Esophagus muscularis mucosa (tissue), 4 donors: ENCODE measurements at places on chromosomes 4 and X. TPM values are rescaled to one million over a fixed set of nuclear protein-coding genes. Genes with fewer than 3 reads are reported as not detected.

- H3K27ac ChIP-seq = no peak overlapping the region
- no peak for DNase-seq
- no peak overlapping the region for H3K4me3 ChIP-seq
- no peaks in the 10 kb centered on the region for H3K4me1 ChIP-seq
Observed at GRCh38 chrX:50448565-50448964, 22.1 kb downstream of the DGKK start.

DNA sequence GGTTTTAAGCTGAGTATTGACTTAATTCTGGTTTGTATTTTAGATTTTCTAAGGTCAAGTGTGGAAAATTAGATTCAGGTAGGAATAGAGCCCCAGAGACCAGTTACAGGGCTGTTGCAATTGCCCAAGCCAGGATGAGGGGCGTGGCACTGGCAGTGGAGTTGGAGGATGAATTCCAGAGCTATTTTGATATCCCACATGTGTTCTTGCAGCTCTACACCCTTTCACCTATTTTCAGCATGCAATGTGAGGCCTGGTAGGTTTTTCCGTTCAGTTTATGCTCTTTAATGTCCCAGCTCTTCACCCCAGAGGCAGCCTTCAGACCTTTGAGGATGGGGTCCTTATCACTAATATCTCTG, 17.9 kb upstream of the OGT start:
- H3K27ac ChIP-seq = no peak overlapping the region
- no peak overlapping the region for H3K4me3 ChIP-seq
- no peaks in the 10 kb centered on the region for H3K27me3 ChIP-seq

The TMEM35A gene
- total RNA-seq = 22.9 TPM

DNA sequence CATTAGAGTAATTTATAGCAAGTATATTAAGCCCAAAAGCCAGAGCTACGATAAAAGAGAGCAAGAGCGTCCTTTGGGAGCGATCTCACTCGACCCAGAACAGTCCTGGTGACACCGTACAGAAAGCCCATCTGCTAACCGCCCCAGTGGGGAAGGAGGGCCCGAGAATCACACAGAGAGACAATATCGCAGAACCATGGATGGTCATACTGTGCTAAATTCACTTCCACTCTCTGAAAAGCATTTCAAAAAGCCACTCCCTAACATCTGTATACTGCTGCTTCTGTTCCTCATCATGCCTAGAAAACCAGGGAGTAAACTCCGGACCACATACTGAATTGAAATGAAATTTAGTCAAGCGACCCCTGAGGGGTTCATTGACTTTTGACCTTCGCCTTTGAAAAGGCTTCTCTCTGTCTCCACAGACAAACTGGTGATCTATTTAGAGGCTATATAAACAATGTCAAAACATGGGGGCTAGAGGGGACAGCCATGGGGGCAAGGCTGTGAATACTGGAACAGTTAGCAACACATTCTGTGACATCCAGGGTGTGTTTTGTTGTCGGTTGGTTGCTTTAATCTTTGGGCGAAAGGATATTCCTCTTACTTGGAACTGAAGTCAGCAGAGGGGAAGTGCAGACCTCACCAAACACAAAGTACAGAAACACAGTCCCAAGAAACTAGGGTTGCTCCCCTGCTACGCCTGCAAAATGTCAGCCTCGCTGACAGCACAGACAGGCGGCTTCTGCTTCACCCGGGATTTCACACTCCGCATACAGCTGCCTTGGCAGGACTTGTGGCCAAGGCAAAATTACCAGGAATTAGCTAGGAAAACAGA, 129.0 kb upstream of the RASGEF1B start:
- no peak overlapping the region for H3K4me3 ChIP-seq
- no peaks in the 10 kb centered on the region for H3K36me3 ChIP-seq
- peaks cover under 1% of the 10 kb centered on the region for H3K4me1 ChIP-seq
- H3K27me3 ChIP-seq = no peaks in the 10 kb centered on the region
- no peak for DNase-seq
- H3K27ac ChIP-seq = no peak overlapping the region

DNA sequence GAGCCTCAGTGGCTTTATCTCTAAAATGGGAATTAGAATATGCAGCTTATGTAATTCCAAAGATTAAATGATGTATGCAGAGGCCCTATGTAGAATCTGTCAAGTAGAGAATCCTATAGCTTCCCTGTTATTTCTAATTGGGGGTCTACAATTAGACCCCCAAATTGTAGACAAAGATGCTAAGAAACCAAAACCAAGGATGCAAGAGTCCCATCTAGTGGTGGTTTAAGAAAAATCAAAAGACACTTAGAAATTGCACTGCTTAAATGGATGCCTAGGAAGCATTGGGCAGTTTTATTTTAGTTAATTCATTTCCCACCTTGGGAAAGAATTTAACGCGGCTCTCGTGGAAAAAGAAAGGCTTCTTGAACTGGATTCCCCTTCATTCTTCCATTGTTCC, 115.2 kb downstream of the GABRA2 start:
- H3K27ac ChIP-seq = no peak overlapping the region
- no peaks in the 10 kb centered on the region for H3K4me1 ChIP-seq
- no peak for DNase-seq
- H3K36me3 ChIP-seq = no peaks in the 10 kb centered on the region
- no peak overlapping the region for H3K4me3 ChIP-seq
- no peaks in the 10 kb centered on the region for H3K27me3 ChIP-seq

- DNase-seq = no peak
- no peaks in the 10 kb centered on the region for H3K27me3 ChIP-seq
- no peak overlapping the region for H3K27ac ChIP-seq
- H3K4me1 ChIP-seq = no peaks in the 10 kb centered on the region
Observed at GRCh38 chr4:102411408-102411807, 66.1 kb upstream of the SLC39A8 start.

GRCh38 chrX:105837232-105837631, 14.9 kb downstream of the NRK start:
- H3K27me3 ChIP-seq = no peaks in the 10 kb centered on the region
- no peak for DNase-seq
- no peak overlapping the region for H3K27ac ChIP-seq
- H3K4me1 ChIP-seq = peaks cover 3% of the 10 kb centered on the region
- no peaks in the 10 kb centered on the region for H3K36me3 ChIP-seq

DNA sequence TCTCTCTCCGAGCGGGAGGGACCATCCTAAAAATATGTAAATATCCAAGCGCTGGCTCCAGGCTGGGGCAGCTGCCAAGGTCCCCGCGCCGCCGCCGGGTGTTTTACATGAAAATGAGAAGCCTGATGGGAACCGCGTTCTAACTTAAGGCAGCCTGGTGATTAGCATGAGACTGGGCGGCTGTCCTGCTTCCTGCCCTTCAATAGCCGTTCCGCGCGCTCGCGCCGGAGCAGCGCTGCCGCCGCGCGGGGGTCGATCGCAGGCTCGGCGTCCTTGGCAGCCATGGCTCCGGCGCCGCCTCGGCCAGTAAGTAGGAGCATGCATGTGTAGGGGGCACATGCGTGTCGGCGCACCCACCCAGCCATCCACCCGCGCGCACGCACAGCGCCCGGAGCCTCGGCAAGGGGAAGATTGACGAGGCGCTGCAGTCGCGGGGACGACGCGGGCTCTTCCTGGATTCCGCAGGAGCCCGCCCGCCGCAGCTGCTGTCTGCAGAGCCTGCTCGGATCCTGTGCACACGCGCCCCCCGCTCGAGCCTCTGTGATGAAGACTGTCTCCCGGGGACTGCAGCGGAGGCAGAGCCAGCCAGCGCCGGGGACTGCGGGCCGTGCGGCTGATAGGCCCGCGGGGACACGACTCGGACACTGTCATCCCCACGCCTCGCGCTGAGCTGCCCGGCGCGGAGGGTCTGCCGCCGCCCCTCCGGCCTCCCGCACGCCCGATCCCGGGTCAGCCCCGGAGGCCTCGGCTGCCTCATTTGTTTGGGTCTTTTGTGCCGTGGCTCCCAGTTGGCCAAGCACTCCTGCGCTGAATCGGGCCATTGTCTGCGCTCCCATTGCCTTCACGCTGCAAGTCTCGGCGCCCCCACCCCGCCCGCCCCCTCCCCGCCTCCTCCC, 734 bp downstream of the STOX2 start:
- H3K4me1 ChIP-seq = peaks cover 31% of the 10 kb centered on the region
- no peaks in the 10 kb centered on the region for H3K36me3 ChIP-seq
- DNase-seq = no peak

DNA sequence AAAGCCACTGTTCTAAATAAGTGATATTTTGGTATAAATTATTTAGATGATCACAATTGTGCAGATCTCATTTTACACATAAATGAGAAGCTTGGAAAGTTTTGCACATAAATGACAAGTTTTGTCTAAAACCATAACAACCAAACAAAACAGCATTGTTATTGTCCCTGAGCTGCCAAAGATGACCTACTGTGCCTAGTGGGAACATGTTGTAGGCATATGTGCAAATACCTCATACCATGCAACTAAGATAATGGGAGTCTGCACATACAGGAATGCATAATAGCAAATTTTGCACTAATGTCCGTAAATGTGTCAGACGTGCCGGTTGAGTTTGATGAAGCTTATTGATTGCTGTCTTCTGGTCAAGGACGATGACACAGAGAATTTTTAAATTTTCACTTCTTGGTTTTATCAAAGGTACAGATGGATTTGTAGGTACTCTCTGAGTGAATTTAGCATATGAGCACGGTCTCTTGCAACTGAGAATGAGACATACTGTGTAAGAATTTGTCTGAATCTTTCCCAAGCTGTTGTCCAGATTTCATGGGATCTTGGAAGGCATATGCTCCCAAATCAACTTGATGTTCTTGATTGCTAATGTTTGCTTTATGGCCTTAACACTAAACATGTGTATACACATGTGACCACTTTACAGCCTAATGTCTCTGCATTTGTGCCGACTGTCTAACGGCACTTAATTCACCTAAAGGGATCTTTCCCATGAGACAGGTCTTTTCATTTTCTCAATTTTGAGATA, 1133.5 kb downstream of the FAT4 start:
- no peak for DNase-seq
- no peaks in the 10 kb centered on the region for H3K27me3 ChIP-seq
- H3K36me3 ChIP-seq = no peaks in the 10 kb centered on the region
- H3K4me1 ChIP-seq = no peaks in the 10 kb centered on the region

The AKAP14 gene
- total RNA-seq = not detected

The FAM53A gene
- total RNA-seq = 9.3 TPM

GRCh38 chr4:177566691-177567090, 124.5 kb upstream of the AGA start:
- H3K27me3 ChIP-seq = no peaks in the 10 kb centered on the region
- H3K36me3 ChIP-seq = no peaks in the 10 kb centered on the region
- H3K4me3 ChIP-seq = no peak overlapping the region
- H3K4me1 ChIP-seq = peaks cover 5% of the 10 kb centered on the region

DNA sequence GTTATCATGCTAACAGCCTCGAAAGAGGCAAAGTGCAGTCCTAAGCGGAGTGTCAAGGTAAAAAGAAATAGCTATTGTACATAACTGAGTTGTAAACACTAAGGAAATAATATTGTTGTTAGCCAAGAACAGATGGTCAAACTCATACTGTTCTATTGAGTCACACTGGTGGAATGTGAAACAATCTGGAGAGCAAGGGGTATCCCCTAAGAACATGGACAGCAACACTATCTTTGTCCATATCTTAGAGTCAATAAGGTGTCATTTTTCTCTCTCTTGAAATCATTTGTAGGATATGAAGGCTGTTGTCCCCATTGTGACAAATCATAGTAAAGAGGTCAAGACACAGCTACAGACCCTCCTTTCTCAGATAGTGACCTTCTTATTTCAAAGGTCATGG, 4.5 kb upstream of the PDGFC start:
- H3K27me3 ChIP-seq = no peaks in the 10 kb centered on the region
- no peak for DNase-seq
- H3K36me3 ChIP-seq = no peaks in the 10 kb centered on the region
- peaks cover 12% of the 10 kb centered on the region for H3K4me1 ChIP-seq

GRCh38 chrX:42755815-42756214, 22.1 kb downstream of the PPP1R2C start:
- H3K4me1 ChIP-seq = no peaks in the 10 kb centered on the region
- no peak overlapping the region for H3K4me3 ChIP-seq
- no peaks in the 10 kb centered on the region for H3K27me3 ChIP-seq
- H3K27ac ChIP-seq = no peak overlapping the region
- DNase-seq = no peak

The PCYT1B gene
- total RNA-seq = 5.8 TPM

The TMSB15A gene
- not detected for total RNA-seq

The L1CAM gene
- 47.9 TPM for total RNA-seq

The NUDT10 gene
- 4.8 TPM for total RNA-seq

The BDH2 gene
- total RNA-seq = 37.4 TPM

DNA sequence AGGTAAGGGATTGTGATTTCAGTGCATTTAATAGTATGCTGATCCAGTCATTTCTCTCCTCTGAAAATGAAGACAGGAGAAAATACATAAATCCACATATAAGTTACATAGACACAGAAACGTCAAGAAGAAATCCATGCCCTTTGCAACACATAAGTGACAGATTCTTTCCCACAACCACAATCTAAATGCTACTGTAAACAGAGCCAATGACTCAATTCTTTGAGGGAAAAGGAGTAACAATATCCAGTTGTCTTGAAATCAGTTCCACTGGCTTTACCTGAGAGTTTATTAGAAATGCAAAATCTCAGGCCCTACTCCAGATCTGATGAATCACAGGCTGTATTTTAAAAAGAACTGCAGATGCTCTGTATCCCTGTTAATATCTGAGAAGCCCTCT, 66.4 kb downstream of the ARAP2 start:
- no peaks in the 10 kb centered on the region for H3K4me1 ChIP-seq
- no peaks in the 10 kb centered on the region for H3K27me3 ChIP-seq
- no peak overlapping the region for H3K4me3 ChIP-seq
- no peak for DNase-seq
- H3K36me3 ChIP-seq = no peaks in the 10 kb centered on the region
- no peak overlapping the region for H3K27ac ChIP-seq

GRCh38 chrX:154317391-154317995, 21.9 kb downstream of the TKTL1 start:
- H3K27me3 ChIP-seq = no peaks in the 10 kb centered on the region
- H3K36me3 ChIP-seq = no peaks in the 10 kb centered on the region
- H3K4me3 ChIP-seq = no peak overlapping the region
- H3K27ac ChIP-seq = no peak overlapping the region

- no peaks in the 10 kb centered on the region for H3K4me1 ChIP-seq
- H3K36me3 ChIP-seq = no peaks in the 10 kb centered on the region
- no peak for DNase-seq
- no peak overlapping the region for H3K4me3 ChIP-seq
- no peak overlapping the region for H3K27ac ChIP-seq
Observed at GRCh38 chr4:143163614-143164013, 21.1 kb upstream of the USP38 start.

The DGKK gene
- total RNA-seq = not detected

The RAI2 gene
- total RNA-seq = 26.2 TPM

The CTSO gene
- total RNA-seq = 21.1 TPM

GRCh38 chr4:150379454-150379853, 202.5 kb upstream of the MAB21L2 start:
- H3K4me3 ChIP-seq = no peak overlapping the region
- H3K27me3 ChIP-seq = no peaks in the 10 kb centered on the region
- H3K4me1 ChIP-seq = no peaks in the 10 kb centered on the region
- H3K27ac ChIP-seq = no peak overlapping the region

DNA sequence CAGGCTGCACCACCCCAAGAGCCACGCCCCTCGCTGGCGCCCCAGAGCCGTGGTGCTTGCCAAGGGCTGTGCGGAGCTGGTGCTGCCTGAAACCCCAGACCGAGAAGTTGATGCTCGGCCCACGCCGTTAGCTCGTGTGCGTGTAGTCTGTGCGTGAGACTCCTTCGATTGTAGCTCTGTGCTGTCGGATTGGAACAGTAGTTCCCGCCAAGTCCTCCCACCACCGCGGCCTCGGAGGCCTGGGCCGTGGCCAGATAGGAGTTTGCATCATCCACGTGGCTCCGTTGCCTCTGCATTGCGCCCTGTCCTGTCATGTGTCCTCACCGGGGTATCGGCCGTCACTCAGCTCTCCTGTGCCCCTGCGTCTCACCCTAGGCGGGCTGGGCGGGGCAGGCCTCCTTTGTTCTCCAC, 24.2 kb downstream of the TNIP2 start:
- no peak for DNase-seq
- no peaks in the 10 kb centered on the region for H3K27me3 ChIP-seq
- no peaks in the 10 kb centered on the region for H3K4me1 ChIP-seq
- H3K36me3 ChIP-seq = peaks cover 30% of the 10 kb centered on the region
- no peak overlapping the region for H3K4me3 ChIP-seq
- no peak overlapping the region for H3K27ac ChIP-seq

The MSANTD1 gene
- 0.83 TPM for total RNA-seq
